ENCODE measurements at places on chromosomes 5 and 9. TPM values are rescaled to one million over a fixed set of nuclear protein-coding genes. Genes with fewer than 3 reads are reported as not detected.

The FBP1 gene
- total RNA-seq = 7.1 TPM

DNA sequence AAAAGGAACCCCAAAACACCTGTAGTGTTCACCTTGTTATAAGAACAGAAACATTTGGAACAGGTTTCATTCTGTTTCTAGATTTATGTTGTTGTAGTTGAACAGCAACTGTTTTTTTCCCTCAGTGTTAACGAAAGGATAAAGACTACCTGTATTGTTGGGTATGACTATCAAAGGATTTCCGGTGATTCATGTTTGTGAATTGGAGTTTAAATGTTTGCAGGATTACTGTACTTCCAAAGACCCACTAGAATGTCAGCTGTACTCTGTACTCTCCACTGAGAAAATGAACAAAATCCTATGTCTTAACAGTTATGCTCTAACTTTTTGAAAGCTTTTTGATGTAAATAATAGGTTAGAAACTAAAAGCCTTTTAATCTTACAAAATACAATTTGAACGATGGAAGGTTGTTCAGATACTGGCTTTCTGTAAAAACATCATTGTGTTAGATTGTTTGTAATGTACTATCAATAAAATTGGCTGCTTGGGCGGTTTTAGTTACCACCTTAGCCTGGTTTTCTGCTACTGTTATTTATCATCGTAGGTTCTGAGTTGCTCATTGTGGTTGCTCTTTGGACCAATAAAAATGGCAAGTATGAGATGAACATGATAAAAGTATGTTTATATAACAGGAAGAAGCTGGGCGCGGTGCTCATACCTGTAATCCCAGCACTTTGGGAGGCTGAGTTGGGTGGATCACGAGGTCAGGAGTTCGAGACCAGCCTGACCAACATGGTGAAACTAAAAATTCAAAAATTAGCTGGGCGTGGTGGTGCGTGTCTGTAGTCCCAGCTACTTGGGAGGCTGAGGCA lies 44.1 kb downstream of the DCP2 start:
- no peak for DNase-seq

- DNase-seq = no peak
Observed at GRCh38 chr5:127290019-127290945, at the start of gene MEGF10. MEGF10 (plus strand) TSS chr5:127290796; CDS start chr5:127331309, 40,513 bp downstream.

DNA sequence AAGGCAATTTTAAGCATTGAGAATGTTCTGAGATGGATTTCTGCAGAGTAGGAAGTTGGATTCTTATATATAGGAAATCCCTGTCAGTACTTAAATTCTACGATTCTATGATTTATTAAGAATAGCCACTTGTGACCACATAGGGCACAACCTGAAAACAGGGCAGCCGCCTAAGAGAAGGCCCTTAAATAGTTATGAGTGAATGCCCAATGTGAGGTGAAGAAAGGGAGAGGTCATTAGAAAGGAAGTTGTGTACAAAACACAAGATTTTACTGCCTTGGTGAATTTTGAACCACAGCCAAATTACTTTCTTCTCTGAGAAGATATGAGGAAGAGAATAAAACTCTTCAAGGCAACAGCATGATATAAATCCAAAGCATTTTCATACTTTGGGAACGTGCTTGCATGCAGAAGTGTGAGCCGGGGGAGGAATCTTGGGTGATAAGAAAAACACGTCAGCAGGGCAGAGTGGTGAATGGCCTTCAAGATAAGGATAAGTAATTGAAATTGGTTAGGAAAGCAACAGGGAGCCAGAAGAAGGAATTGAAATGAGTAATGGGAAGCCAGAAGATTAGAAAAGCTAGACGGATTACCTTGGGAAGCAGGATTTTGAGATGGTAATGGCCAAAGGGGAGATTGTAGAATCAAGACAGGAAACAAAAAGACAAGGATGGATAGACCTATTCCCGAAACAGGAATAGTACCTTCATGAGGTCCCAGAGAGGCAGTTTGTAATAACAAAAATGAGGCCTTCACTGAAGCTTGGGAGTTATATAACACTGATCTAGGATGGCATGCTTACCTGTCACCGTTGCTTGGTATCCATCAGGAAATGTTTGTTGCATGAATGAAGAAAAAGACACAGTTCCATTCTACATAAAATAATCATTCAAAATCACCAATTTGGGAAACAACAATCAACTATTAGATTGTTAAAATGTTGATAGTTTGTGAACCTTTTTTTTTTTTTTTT lies 244.3 kb downstream of the PDE4D start:
- no peak for DNase-seq

The GRIA1 gene
- 0.66 TPM for total RNA-seq

The SLU7 gene
- 58.8 TPM for total RNA-seq

The SLC30A5 gene
- 48.2 TPM for total RNA-seq

GRCh38 chr9:80448996-80449395 lies 877.2 kb downstream of the TLE4 start:
- DNase-seq = no peak

DNA sequence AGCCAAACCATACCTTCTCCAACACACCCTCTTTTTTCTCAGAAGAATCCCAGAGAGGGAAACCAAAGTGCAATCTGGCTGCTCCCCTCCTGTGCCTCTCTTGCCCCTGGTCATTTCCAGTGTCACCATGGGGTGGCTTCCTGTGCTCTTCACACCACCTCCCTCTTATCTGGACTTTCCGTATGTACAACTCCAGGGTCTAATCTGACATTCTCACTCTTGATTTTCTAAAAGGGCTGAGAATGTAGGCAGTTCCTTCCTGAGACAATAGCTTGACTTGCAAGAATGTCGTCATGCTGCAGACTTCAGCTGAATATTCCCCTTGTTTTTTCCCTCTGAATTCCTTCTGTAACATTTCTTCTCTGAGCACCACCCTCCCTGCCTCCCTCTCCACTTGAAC lies 110.2 kb downstream of the FBXL7 start:
- no peak for DNase-seq
